ENCODE measurements at places on chromosomes 1 and 21.
A peak's percentile ranks its signal among the peaks of the same experiment; 100 is the strongest.

DNA sequence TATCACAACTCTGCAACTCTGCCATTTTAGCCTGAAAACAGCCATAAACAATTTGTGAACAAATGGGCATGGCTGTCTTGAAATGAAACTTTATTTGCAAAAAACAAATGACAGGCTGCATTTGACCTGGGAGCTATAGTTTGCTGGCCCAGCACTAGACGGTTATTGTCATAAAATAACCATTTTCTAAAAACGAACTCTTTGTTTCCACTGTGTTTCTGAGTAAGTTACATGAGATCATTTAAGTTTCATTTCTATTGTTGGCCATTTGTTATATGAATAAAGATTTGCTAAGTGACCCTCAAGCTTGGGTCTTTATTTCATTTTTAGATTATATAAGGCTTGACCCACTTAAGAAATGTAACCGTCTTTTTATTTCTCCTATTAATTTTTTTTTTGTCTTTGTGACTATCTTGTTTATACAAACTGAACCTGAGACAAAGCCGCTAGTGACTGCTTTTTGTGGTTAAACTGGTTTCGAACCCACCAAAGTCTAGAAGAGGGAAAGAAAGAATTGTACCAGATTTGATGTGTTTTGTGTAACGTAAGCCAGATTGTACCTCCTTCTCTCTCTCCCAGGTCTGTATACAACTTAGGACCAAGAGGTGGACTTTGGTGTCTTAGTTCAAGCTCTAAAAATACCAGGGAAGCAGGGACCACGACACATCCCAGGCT lies 12.9 kb upstream of the KCNJ15 start:
- no peak for DNase-seq

GRCh38 chr1:201164645-201165044 lies 10.4 kb upstream of the TMEM9 start:
- peak; percentile 61 for DNase-seq

- no peak for DNase-seq
Measured at GRCh38 chr21:43005635-43006034, 31.3 kb downstream of the PKNOX1 start.

- no peak for DNase-seq
Measured at GRCh38 chr1:32104127-32104526, 3.7 kb upstream of the KPNA6 start.

GRCh38 chr1:198232940-198233675 lies 76.3 kb downstream of the NEK7 start:
- DNase-seq = no peak

DNA sequence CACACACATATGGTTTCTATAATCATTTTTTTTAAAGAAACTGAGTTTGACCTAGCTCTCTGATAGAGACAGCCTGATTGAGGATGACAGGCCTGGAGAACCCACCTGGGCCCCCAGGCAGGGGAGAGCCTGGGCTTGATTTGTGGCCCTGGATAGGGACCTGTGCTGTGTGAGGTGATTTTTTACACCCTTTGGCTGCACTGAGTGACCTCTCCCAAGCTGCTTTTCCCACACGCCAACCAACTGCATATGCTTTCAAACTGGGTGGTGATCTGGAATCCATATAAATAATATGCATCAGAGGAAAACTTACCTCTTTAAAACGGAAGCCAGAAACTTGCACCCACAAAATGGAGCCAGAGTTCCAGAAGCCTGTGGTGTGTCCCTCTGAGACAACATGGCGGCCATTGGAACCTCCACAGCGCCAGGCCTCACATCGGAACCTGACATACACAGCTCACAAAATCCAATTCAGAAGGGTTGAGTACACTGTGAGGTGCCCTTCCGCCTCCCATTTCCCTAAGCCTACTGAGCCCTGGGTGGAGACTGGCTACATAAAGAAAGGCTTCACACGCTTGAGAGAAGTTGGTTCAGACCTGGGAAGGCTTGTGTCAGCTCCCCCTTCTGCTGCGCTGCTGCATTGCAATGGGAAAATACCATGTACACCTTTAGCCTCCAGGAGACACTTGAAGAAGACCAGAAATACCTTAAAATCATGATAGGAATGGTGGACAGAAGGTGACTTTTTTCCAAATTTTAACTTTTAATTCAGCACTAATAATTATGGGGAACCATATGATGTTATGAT lies 160.7 kb downstream of the HHIPL2 start:
- no peak for DNase-seq

DNA sequence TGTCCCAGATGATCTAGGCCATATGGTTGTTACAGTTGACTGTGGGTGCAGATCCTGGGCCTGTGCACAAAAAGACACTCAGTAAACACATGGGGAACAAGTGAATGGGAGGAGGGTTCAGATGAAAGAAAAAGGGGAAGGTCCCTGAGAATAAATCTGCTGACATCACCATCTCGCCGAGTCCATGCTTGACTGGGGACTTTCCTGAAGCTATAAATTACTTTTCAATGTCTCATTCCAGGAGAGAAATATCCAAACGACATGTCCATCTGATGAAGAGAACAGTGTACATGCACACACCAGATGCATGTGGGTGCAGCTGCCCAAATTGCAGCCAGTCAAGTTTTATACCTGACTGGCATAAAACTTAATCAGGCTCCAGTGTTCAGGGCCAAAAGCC lies 109.0 kb downstream of the HIVEP3 start:
- DNase-seq = no peak

Measured in epithelial cell of proximal tubule (primary cell).